ENCODE measurements at places on chromosomes 11 and 22.

DNA sequence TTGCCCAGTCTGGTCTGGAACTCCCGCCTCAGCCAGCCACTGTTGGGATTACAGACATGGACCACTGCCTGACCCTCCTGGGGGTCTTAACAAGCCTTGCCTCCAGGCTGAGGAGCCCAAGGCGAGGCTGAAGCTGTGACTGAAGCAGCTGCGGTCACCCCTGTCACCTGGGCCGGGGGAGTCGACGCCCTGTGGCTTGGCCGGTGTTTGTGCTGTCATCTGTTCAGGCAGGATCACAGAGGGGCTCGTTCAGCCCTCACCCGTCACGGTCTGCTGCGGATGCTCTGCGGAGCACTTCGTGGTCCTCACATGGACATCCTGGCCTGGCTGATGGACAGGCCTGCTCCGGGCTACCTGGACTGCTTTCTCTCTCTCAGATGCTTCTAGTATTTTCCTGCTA, 23.8 kb downstream of the TRMU start:
- peak; percentile 64 for DNase-seq

GRCh38 chr11:10398525-10398924, 56.5 kb upstream of the AMPD3 start:
- DNase-seq, result no peak

GRCh38 chr11:42407341-42407740, 904.5 kb upstream of the API5 start:
- DNase-seq, result no peak

DNA sequence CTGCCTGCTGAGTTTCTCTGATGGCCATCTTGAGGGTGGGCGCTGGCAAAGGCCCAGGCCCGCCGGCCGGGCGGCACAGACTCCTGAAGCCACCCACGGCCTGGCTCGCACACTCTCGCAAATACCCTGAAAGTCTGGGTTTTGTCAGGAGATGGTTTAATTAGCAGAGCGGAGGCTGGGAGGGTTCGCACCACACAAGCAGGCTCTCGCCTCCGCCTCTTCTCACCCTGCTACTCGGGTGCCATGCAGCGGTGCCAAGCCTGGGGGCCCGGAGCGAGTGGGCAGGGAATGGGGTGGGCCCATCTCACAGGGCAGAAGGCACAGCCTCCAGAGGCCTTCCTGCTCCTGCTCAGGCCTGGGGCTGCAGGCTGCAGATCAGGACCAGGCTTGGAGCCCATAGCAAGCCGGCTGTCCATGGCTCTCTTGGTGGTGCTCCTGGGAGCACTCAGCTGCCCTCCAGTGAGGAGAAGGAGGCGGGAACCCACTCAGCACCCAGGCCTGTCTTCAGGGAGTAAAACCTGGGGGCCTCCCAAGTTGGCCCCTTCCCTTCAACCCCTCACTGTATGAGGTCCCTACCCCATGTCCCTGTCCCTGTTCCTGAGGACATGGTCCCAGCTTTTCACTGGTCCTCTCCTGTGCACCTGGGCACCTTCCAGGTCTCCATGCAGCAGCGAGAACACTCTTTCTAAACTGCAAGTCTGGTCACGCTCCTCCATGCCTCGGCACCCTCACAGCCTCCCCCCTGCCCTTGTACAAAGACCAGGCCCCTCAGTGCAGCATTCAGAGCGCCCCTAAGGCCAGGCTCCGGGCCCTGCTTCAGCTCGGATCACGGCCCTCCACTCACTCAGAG, 62.0 kb downstream of the FLRT1 start:
- no peak for DNase-seq

DNA sequence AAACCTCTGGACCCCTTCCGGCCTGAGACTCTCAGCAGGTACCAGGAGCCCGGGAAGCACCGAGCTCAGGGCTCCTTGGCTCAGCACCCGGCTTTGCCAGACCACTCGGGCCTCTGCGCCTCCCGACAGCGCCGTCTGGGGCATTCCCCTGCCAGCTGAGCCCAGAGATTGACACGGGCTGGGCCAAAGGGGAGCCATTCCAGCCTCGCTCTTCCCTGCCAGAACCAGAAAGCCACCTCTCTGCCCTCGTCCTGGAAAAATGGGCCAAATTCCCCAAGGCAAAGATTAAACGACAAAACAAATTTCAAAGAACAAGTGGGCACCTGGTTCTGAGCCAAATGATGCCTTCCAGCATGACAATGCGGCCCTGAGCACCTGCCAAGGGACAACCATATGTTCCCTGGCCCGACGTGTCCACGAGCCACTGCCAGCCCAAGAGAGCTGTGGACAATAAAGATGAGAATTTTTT, 59.3 kb downstream of the CELSR1 start:
- no peak for DNase-seq

DNA sequence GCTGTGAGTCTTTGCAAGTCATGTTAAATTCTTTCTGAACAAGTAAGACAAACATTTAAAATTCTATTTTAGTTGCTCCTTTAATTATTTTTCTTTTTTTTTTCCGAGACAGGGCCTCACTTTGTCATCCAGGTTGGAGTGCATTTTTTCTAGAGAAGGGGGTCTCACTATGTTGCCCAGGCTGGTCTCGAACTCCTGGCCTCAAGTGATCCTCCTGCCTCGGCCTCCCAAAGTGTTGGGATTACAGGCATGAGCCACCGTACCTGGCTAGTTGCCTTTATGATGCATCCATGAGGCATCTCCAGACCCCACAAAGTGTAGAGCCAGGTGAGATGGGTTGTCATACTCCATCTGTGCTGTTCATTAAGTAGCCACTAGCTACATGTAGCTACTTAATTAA, 4.4 kb downstream of the ATXN10 start:
- DNase-seq, result no peak

DNA sequence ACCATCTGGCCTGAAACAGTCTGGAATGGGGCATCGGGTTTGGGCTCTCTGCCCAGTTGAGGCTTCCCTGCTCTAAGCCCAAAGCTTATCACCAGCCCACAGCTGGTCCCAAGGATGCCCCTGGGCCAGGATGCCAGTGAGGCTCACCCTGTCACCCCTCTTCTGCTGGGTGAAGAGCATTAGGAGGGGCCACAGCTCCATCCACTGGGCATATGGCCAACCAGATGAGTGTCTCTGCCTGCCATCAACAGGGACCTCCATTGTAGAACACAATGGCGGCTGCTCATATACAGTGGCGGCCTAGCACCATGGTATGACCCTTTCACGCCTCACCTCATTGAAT, 5.6 kb downstream of the CHST1 start:
- no peak for DNase-seq

DNA sequence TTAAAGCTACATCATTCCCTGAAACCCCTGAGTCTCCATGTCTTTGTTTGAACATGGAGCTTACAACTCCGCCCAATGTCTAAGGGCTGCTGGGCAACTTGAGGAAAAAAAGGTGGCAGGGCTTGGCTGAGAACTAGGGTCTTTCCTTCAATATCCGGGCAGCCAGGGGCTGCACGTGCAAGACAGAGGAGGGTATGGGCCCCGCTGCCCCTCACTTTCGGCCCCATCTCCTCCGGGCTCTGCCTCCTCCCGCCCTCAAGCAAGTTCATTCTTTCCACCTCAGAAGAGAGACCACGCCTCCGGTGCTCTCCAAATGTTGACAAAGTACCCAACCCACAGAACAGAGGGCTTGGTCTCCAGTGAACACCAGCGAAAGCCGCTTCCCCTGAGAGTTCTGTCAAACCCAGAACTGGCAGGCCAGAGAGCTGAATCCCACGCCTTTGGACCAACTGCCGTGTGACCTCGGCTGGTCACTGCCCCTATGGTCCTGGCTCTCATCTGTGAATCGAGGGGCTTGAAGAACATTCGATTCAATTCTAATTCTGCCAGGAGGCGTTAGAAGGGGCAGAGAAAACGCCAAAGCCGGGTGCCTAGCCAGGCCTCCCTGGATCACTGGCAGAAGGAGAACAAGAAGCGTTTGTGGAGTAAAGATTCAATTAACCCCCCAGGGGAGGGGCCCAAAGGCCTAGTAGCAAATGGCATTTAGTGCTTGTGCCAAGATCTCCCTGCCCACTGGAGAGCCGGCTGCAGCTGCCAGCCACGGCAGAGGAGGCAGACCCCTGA, 7.3 kb downstream of the PDGFB start:
- DNase-seq, result no peak

GRCh38 chr22:44540756-44541670, 43.0 kb upstream of the RTL6 start:
- DNase-seq, result no peak

- DNase-seq, result no peak
Observed at GRCh38 chr11:70448983-70449567, 50.7 kb downstream of the CTTN start.

- DNase-seq, result no peak
Observed at GRCh38 chr11:111602865-111603610, 789 bp downstream of the SIK2 start.

GRCh38 chr11:56292154-56292553, at the start of gene OR8H1:
Gene OR8H1, minus strand, starts transcription at chr11:56292254. Its CDS starts 1,192 bp downstream, at chr11:56291062.
- no peak for DNase-seq

GRCh38 chr11:130260742-130261141, 54.0 kb downstream of the ZBTB44 start:
- no peak for DNase-seq

- no peak for DNase-seq
Observed at GRCh38 chr11:29171360-29171950, 845.4 kb downstream of the KCNA4 start.

DNA sequence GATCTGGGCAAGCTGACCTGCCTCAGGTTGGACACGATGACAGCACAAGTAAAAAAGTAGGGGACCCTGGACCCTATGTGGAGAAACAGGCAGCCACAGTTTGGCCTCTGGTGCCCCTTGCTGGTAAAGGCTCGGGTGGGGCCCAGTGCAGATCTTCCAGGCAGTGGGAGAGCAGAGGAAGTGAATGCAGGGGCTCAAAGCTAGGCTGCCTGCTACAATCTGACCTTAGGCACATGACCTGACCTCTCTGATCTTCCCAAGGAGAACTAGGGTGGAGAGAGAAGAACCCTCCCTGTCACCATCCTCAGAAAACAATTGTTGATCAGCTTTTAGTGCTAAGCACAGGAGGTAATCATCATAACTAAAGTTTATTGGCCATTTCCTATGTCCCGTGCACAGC, 76.5 kb downstream of the PDE2A start:
- DNase-seq, result no peak

DNA sequence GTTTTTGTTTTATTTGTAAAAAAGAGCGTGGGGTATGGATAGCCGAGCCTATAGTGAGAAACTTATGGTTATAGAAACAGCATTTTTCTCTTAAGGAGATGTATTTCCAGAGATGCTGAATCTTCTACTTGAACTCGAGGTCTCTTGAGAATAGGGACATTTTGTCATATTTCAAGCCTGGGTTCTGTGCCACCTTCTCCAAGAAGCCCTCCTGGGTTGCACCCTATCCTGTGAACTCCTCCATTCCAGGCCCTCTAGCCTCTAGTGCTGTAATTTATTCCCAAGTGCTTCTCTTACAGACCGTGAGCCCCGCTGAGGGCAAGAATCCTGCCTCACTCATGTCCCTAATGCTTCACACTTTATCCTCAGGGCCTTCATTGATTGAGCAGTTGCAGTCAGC, 108.6 kb downstream of the KIAA1671 start:
- no peak for DNase-seq

DNA sequence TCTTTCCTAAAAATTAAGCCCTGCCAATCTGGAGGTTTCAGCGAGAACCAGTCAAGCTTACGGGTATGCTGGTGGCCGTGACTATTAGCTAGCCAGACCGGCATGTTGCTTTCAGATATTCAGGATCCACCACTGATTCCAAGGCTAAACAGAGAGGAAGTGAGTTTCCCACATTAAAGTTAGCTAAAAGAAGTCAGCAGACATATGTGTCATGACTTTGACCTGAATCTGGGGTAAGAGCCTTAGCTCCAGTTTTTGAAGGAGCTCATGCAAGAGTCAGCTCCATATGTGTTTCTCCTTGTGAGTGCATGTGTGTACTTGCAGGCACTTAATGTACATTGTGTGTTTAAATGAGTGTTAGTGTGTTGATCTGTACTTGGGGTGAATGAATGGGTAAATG, 1.4 kb downstream of the ZFPL1 start:
- no peak for DNase-seq

GRCh38 chr11:20211691-20212090, 51.4 kb upstream of the DBX1 start:
- no peak for DNase-seq

DNA sequence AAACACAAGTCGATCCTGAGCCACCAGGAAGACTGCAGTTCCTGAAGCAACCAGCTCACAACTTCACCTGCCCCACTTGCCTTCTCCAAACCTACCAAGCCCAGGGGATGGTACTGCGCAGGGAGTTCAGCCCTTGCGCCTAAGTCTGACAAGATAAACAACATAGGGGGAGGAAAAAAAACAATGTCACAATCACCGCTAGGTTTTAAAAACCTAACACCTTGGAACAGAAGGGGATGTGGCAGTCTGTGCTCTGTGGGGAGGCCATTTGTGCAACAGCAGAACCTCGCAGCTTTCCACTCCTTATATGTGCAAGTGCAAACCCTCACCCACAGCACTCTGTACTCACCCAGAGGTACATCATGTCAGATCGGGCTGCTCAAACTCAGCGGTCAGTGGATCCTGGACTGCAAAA, 134.2 kb downstream of the RBFOX2 start:
- no peak for DNase-seq

DNA sequence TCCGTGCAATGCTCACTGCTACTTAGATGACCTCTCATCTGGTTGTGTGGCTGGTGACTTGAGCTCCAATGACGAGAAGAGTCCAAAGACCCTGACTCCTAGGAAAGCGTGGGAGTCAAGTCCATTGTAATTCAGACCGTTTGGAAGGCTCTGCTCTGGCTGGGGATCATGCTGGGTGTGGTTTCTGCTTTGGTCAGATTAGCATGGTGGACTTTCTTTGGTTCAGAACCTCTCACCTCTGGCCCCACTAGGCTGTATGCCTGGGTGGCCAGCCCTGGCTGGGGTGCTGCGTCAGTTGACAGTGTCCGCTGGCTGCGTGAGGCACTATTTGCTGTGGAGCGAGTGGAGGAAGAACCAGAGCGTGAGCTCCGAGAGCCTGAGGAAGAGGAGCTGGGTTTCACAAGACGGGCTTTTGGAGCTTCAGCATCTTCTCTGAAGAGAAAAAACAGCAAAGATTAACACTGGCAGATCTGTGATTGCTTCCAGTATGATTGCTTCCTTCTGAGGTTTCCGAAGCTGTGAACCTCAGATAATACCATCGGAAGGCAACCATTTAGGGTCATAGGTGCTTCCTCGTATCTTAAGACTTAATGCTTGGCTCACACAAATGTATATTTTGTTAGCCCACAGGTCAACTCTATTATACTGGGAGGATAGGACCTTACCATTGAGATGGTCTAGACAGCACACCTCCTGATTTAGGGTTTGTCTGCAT, 11.6 kb upstream of the HSPA8 start:
- no peak for DNase-seq

GRCh38 chr22:18966748-18967147, 30.7 kb upstream of the PRODH start:
- peak; percentile 70 for DNase-seq

Measured in spleen (tissue), 13 donors.